ENCODE measurements at places on chromosomes 2 and 18.
A peak's percentile ranks its signal among the peaks of the same experiment; 100 is the strongest.

GRCh38 chr2:58852243-58852642 lies 611.1 kb upstream of the FANCL start:
- DNase-seq: no peak

GRCh38 chr2:20073460-20073859 lies 22.0 kb upstream of the LAPTM4A start:
- no peak for DNase-seq

DNA sequence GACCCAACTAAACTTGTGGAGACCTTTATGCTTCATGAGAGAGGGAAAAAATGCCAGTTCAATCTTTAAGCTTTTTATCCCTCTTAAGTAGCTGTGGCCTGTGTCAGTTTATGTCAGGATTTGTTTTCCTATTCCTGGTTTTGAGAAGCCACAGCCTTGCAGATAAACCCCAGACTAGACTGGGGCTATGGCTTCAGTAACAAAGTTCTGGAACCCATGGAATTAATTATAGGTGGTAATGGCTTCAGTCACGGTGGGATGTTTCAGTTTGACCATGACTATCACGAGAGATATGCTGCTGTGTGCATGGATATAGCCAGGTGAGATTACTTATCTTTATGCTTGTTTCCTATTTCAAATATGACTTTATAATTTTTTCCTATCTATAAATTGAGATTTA lies 134.8 kb downstream of the RAPGEF4 start:
- no peak for DNase-seq

GRCh38 chr2:239381709-239382134 lies 19.1 kb downstream of the HDAC4 start:
- DNase-seq: peak; percentile 29

DNA sequence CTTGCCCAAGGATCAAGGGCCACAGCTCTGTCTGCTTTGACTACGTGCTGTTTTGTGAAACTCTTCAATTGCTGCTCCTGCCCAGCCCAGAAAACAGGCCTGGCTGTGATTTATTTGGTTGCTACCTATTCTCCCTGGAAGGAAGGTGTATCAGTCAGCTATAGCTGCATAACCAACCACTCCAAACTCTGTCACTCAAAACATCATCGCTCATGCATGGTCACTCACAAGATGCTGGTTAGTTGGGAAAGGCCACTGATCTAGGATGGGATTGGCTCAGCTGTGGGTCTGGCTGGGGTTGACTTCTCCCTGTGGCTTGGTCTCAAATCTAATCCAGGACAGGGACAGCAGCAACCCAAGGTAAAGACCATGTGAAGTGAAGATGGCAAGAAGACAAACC lies 14.6 kb downstream of the TEX51 start:
- no peak for DNase-seq
